Cardiac fibroblast (primary cell): ENCODE measurements at places on chromosomes 4 and X.

DNA sequence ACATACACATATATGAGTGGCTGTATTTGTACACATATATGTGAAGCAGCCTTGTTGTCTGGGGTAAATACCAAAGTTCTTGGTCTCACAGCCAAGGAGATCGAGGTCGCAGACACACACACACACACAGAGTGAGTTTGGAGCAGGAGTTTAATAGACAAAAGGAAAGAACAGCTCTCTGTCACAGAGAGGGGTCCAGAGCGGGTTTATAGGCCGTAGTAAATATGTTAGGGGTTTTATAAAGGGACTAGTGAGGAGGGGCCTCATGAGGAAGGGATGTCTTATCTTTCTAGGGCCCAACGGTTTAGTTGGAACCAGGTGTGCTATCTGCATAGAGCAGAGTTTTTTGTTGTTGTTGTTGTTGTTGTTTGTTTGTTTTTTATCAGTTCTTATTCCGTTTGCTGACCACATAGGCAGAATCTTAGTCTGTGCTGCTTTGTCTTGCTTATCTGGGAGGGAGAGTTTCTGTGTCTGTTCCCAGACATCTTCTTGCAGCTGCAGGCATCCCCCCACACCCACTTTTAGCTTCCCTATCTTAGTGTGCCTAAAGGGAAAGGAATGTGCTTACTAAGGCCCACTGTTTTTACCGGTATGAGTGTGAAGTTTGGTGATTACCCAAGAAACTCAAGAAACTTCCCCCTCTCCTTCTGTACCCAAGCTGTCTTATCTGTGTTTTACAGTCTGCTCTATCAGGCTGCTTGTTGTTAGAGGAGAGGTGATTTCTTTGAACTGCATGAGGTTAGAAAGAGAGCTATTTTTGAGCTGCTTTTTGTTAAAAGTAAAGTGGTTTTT lies 91.9 kb downstream of the TENT5D start:
- DNase-seq: peak; percentile 13

DNA sequence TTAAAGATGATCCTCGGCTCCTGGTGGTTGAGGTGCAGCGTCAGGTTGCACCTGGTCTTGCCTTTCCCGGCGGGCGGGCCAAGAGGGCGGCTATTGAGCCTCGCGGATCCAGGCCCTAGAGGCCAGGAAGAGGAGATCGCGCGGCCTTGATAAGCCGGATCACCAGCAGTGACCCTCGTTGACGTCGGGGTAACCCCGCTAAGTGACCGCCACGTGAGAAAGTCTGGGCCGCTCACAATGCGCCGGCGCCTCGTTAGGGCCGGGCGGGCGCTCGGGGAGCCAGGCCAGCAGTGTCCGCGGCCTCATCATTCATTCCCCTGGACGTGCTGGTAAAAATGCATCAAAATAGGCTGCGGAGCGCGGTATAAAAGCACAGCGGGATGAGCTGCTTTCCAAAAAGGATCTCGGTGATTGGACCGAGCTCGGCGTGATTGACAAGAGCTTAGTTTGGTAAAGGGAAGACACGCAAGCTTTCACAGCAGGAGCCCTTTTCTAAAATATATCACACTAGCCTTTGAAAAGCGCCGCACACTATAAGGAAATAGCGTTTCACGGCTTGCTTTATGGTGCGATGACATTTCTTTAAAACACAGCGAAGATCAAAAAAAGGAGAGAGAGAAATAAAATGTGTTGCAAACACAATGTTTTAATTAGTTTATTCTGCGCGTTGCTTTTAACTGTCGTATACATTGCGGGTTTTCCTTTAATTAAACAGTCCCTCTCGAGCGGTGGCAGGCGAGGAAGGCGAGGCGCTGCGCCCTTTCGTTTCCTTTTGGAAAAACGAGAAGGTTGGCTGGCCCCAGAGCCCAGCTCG lies 15.9 kb upstream of the ZIC3 start:
- DNase-seq: no peak

GRCh38 chrX:314781-315595 lies 3.6 kb downstream of the GTPBP6 start:
- DNase-seq: no peak

DNA sequence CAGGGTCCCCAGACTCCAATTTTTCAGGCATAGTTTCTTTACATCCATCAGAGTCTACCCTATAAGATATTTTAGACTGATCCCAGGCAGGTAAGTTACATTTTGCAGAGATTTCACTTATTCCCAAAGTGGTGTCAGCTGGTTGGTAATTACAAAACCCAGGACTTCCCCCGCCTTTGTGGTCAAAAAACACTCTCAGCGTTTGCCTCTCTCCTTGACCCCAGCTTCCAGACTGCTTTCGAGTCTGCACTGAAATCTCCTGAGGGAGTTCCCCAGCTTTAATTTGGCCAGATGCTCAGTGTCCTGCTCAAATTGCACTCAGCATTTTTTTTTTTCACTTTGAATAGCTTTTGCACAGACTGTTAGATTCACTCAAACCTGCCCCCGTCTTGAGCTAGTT lies 11.2 kb upstream of the AMOT start:
- DNase-seq: peak; percentile 43

- DNase-seq: peak; percentile 66
These were observed 75.0 kb downstream of the MAMLD1 start for GRCh38 chrX:150438165-150438564.

GRCh38 chr4:143558286-143558685 lies 44.8 kb downstream of the SMARCA5 start:
- no peak for DNase-seq

DNA sequence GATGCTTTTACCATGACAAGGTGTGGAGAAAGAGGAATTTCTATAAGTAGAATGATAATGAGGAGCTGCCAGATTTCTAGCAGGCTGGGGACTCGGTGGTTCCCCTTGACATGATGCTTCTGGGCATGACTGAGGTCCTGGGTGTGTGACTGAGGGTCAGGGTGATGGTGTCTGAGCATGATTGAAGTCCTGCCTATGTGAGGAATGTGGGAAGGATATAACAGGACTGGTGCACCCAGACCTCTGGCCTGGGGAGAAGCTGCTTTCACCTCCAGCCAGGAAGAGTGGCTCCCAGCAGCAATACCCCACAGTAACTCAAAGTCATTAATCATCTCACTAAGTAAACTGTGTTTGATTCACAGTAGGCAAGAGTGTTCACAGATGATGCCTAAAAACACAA lies 17.4 kb downstream of the SORBS2 start:
- DNase-seq: no peak

- peak; percentile 20 for DNase-seq
These were observed 1.4 kb upstream of the MSL3 start for GRCh38 chrX:11756354-11757318.

GRCh38 chr4:57136281-57136680 lies 26.1 kb upstream of the IGFBP7 start:
- DNase-seq: peak; percentile 78

- DNase-seq: peak; percentile 35
These were observed 173.6 kb upstream of the LNX1 start for GRCh38 chr4:53764761-53765490.

DNA sequence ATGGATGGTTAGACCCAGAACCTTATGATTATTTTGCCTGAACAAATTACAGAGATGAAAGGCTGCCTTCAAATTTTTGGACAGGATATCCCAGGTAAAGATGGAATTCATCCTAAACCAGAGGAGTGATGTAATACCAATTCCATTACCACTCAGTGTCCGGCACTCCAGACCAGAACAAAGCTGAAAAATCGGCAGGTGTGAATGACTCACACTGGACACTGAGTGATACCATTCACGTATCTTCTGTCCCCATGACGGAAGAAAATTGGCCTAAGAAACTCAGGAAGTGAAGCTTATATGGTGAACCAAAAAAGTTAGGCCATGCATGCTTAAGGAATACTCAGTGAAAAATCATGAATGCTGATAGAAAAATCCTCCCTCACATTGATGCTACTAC lies 34.5 kb downstream of the PALLD start:
- DNase-seq: no peak

GRCh38 chrX:85994228-85994627 lies 53.1 kb downstream of the CHM start:
- no peak for DNase-seq

GRCh38 chr4:150234246-150234645 lies 156.0 kb downstream of the DCLK2 start:
- no peak for DNase-seq

DNA sequence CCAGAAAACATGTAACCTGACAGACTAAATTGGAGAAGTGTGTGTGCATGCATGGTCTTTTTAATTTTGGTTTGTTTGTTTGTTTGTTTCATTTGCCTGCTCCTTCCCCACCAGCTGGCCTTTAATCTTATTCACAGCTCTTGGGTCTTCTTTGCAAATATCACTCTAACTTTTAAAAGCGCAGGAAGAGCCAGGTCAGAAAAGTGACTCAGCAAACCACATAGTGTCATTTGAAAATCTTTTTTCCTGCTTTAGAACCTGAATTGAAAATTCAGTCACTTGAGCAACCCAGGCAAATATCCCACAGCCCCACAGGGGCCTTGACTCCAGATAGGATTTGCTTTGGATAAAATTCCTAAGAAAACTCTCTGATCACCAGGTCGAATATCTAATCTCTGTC lies 4.6 kb downstream of the TMEM255A start:
- no peak for DNase-seq

GRCh38 chr4:184310881-184311709 lies 93.4 kb upstream of the ENPP6 start:
- DNase-seq: no peak

DNA sequence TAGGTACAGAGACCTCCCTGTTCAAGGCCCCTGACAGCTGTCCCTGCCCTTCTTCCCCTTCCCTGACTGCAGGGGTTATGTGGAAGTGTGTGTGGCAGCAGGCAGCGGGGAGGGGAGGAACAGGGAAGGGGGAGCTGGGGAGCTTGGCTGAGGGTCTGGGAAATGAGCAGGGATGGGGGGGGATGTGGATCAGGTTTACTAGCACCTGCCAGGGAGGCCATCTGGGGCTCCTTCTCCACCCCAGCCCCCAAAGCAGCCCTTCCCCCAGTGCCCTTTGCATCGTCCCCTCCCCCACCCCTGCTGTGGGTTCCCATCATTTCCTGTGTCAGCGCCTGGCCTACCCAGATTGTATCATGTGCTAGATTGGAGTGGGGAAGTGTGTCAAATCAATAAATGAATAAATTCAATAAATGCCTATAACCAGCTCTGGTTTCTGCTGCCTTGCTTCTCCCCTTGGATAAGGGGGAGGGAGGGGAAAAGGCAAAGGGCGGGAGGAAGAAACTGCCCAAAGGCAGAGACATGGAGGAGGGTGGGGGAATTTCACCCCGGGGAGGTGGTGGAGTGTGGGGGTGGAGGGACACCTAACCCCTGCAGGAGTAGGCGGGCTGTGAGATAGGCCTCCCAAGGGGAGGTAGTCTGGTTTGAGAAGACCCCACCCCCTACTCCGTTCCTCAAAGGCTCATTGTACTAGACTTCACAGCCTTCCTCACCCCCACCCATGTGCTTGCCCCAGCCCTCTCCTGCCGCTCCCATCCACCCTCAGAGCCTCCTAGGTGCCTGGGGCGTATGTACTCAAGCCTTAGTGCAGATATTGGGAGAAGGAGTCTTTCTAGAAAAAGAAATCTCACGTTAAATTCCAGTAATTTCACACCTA lies 3.2 kb downstream of the CXorf65 start:
- DNase-seq: no peak

DNA sequence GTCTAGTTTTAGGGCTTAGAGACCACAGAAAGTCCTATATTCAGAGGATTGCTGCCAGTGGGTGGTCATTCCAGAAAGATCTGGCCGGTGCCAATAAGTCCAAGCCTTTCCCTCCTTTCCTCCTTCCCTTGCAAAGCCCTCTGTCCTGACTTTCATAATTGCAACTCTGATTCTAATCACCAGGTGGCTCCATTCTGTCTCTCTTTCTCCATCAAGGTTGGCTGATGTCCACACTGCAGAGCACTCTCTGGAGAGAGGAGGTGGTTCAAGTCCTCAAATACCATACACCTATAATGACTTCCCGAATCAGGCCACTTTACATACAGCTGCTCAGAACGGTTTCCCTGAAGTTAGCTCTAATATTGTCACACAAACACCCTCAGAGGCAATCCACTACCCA lies 22.4 kb upstream of the ARMCX4 start:
- peak; percentile 29 for DNase-seq

- peak; percentile 45 for DNase-seq
These were observed 179.6 kb upstream of the NOCT start for GRCh38 chr4:138835832-138836533.

- DNase-seq: peak; percentile 88
These were observed 148.9 kb upstream of the PLAC1 start for GRCh38 chrX:134807039-134807729.

GRCh38 chrX:22534643-22535042 lies 261.9 kb downstream of the CBLL2 start:
- peak; percentile 60 for DNase-seq

- DNase-seq: no peak
These were observed 419.6 kb upstream of the RASGEF1B start for GRCh38 chr4:81891005-81891996.
